ENCODE measurements at places on chromosomes 3 and 15.

DNA sequence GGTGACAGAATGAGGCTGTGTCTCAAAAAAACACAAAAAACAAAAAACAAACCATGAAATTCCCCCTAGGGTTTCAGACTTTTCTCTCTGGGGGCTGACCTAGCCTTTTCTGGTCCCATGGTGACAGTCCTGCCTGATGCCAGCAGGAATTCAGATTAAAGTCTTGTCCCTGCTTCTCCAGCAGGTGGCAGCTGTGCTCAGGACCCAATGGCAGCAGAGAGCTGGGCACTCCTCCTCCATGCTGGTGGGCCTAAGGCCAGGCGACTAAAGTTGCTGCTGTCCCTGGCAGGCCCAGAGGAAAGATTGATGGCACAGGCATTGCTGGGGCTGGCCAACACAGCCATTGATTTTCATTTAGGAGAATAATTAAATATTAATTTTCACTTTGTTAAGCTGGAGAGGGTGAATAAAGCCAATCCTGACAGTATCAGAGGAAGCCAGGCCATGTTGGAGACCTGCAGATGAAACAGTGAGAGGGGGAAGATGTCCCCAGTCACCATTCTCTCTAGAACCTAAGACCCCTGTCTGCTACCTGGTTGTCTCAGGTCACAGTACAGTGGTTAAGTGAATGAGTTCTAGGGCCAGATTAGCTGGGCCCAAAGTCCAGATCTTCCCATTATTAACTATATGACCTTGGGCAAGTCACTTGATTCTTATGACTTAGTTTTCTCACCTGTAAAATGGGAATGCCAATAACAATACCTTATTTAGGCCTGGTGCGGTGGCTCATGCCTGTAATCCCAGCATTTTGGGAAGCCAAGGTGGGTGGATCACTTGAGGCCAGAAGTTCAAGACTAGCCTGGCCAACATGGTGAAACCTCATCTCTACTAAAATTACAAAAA is 7.1 kb downstream of the CELF6 start:
- no peak for DNase-seq

- no peak for DNase-seq
Measured at GRCh38 chr15:28044121-28044672, 54.9 kb downstream of the OCA2 start.

DNA sequence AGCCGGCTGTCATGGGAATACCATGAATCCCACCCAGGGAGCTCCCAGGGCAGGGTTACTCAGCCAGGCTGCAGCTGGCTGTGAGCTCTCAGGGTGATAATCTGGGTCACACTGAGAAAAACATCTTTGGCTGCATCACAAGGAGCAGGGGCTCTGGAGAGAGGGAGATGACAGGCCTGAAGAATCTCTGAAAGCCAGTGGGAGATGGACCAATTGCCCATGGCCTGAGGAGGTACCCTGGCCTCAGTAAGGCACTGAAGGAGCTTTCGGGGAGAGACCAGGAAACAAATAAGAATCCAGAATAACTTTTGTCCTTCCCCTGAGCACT is 28.2 kb upstream of the GOLGA6C start:
- no peak for DNase-seq

GRCh38 chr3:87270908-87271700 is 5.3 kb downstream of the POU1F1 start:
- no peak for DNase-seq

DNA sequence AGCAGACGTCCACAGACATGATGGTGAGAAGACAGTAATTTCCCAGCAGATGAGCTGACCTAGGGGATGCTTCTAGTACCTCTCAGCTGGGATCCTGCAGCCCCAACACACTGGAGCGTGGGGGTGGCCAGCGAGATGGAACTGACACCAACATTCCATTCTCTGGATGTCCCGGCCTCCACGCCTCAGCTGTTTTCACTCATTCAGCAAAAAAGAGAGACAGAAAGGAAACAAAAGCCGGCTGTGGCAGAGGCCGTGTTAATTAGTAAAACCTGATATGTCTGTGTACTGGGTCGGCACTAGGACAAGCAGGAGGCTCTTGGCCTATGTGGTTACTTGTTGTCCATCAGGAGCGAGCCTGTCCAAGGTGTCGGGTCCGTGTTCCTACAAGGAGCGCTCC is 82.6 kb upstream of the MYZAP start:
- DNase-seq = no peak

DNA sequence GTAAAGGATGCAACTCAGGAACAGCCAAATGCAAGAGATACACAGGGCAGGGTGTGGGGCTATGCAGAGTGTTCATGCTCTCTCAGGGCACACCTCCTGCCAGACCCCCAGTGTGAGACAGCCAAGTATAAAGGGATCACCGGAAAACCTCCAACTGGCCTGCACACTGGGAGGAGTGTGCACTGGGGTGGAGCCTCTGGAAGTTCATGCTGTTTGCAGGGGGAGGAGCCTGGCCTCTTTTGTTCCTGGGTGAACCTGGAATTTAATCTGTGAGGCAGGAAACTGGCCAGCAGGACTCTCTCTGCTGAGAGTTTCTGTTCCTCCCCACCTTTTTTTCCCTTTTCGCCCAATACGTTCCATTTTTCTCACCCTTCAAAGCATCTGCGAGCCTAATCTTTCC is 204.1 kb downstream of the WNT5A start:
- DNase-seq = no peak

- no peak for DNase-seq
Measured at GRCh38 chr3:51681453-51681852, 10.4 kb downstream of the TEX264 start.

GRCh38 chr3:105523501-105523900 is 156.8 kb downstream of the ALCAM start:
- DNase-seq = no peak

GRCh38 chr3:51340989-51341636 is 44.0 kb upstream of the MANF start:
- no peak for DNase-seq

DNA sequence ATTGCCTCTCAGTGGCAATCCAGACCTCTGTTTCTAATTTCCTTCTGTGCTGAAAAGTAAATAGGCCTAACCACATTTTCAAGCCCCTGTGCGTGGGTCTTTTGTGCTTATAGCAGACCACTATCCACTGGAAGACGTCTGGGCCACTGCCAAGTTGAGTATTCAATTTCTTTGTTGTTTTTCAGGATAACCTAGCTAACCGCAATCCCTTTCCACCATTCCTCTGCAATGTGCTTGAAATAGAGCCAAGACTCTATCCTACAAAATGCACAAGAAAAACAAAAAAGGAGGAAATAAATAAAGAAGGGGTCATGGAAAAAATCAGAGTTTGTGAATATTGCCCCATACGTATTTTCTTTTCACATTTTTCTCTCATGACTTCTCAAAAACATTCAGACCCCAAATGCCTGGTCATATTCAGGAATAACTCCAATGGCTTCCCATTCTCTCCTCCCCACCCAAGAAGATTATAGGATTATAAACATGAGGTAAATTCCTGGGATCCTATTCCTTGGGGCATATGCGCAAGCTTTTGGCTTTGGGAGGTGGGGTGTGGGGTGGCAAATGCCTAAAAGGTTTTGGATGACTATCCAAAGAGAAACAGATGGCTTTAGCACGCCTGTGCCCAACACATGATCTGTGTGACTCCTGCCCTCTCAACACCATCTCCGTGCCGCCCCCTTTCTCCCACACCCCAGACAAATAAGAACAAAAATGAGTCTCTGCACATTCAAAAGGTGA is 217.9 kb upstream of the THBS1 start:
- DNase-seq = no peak

GRCh38 chr3:66253790-66254620 is 33.2 kb downstream of the SLC25A26 start:
- DNase-seq = no peak

GRCh38 chr3:69938931-69939330 is 60.6 kb upstream of the SAMMSON start:
- no peak for DNase-seq

- DNase-seq = no peak
Measured at GRCh38 chr3:65412588-65412987, 626.1 kb downstream of the MAGI1 start.

GRCh38 chr3:129289201-129289921 is 10.7 kb downstream of the HMCES start:
- no peak for DNase-seq

- DNase-seq = no peak
Measured at GRCh38 chr15:89714775-89715174, 24.2 kb downstream of the WDR93 start.

- DNase-seq = no peak
Measured at GRCh38 chr3:112653881-112654300, 12.9 kb upstream of the CCDC80 start.

- DNase-seq = no peak
Measured at GRCh38 chr15:31458596-31459399, 132.2 kb downstream of the KLF13 start.

GRCh38 chr15:70050970-70051369 is 46.7 kb downstream of the TLE3 start:
- DNase-seq = no peak

- DNase-seq = no peak
Measured at GRCh38 chr15:38874464-38874863, 309.9 kb upstream of the RASGRP1 start.

- DNase-seq = no peak
Measured at GRCh38 chr15:72179950-72180581, 17.5 kb downstream of the GRAMD2A start.

GRCh38 chr3:144968750-144969350 is 997.2 kb downstream of the DIPK2A start:
- DNase-seq = no peak

DNA sequence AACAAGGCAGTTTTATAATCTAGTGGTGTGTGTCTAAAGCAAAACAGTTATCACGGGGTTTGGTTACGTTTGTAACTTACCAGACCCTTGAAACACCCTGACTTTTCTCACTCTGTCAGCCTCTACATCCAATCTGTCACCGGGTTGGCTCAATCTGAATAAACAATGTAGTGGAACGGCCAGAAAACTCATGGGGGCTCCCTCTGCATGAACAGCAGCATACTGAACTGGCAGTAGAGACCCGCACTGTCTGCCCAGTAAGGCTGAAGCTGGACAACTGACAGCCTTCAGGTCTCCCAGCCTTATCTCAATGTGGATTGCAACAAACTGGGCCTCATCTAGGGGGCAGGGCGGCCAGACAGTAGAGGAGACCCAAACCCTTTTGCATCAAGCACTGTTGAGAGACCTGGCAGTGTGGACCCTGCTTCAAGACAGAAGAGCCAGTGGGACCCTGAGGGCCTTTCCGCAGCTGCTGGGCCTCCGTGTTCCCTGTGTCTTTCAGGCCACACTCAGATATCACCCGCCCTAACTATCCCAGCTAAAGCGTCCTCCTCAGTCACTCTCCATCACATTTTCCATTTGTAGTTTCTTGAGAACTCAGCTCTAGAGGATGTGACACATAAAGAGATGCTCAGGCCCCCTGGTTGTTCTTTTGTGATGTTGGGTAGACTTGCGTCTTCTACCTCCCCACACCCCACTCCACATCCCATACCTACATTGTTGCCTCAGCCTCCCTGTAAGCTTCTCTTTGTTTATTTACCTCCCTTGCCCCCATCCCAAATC is 181.2 kb upstream of the NR2E3 start:
- DNase-seq = no peak
